Left renal pelvis (tissue), 4 donors: ENCODE measurements at places on chromosomes 16 and 17.

GRCh38 chr16:60414613-60415012, 1621.6 kb downstream of the CDH8 start:
- DNase-seq = no peak

DNA sequence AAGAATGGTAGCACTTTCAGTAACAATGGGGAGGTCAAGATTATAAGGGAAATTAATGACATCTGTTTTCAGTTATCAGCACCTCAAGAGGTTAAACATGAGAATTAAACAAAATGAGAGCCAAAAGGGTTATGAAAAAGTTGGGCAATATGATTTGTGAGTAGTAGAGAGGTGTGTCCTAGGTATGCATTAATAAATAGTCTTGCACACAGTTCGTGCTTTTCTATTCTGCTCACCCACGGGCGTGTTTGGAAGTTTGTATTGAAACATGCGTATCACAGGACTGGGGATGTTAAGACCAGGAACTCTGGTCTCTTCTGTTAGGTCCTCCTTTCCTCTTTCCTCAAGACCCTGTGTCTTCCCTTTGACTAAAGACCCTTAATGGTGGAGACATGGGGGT, 6.0 kb downstream of the BPTF start:
- no peak for DNase-seq

GRCh38 chr17:57471868-57472368, 215.6 kb downstream of the MSI2 start:
- no peak for DNase-seq

DNA sequence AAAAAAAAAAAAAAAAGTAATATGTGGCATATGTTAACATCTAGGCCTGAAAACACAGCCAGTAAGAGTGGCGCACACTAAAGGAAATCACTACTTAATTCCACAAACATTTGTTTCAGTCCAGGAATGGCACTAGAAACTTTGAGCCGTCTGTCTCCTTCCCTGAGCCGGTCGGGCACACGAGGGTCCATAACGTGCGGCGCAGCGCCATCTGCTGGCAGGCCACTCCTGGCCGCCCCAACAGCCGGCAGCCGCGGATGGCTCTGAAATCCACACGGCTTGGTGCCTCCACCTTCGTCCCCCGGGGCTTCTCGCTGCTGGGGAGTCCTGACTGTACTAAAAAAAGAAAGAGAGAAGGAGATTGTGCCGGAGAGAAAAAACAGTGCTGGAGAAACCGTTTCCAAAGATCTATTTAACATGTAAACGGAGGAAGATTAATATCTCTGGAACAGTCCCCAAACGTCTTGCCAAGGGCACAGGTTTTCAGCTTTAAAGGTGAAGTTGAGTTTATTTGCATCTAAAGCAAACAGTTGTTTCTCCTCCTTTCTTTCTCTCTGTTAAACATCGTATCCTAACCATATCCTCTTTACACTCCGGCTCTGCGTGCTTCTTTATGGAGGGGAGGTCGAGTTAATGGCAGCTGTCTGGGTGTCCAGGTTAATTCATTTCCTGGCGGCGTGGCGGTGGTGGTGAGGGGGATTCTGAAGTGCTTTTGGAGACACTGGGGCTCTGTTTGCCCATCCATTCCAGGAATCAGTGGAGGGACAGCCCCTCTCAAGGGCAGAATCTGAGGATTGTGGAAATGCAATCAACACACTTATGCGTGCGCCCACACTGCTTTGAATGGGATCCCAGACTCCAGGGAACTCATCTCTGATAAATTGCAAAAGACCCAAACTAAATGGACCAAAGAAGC, 611.3 kb upstream of the SALL1 start:
- no peak for DNase-seq

GRCh38 chr16:15518381-15519351, 84.3 kb downstream of the BMERB1 start:
- DNase-seq = no peak

GRCh38 chr17:77666462-77666861, 292.0 kb upstream of the TNRC6C start:
- no peak for DNase-seq
